Ureter (tissue), 1 donor: ENCODE measurements at places on chromosomes 4 and X. TPM values are rescaled to one million over a fixed set of nuclear protein-coding genes. Genes with fewer than 3 reads are reported as not detected.

The HTRA3 gene
- total RNA-seq = 17.5 TPM

The PPP4R3C gene
- total RNA-seq = not detected

The CSAG1 gene
- total RNA-seq = not detected

The PLP2 gene
- 141 TPM for total RNA-seq

The FAM241A gene
- 5.1 TPM for total RNA-seq

- DNase-seq = no peak
Observed at GRCh38 chr4:7377223-7377865, 57.4 kb downstream of the PSAPL1 start.

- DNase-seq = no peak
Observed at GRCh38 chr4:95027905-95028618, 270.3 kb downstream of the BMPR1B start.

GRCh38 chr4:181593703-181594102 is 649.5 kb upstream of the TENM3 start:
- DNase-seq = no peak
